ENCODE measurements at places on chromosomes 4 and X.

GRCh38 chr4:142809559-142809958 is 36.5 kb downstream of the INPP4B start:
- DNase-seq: no peak

GRCh38 chrX:71621603-71622002 is 3.3 kb upstream of the CXCR3 start:
- no peak for DNase-seq

GRCh38 chr4:123397144-123398065 is 810 bp downstream of the SPRY1 start:
- no peak for DNase-seq

- no peak for DNase-seq
These were observed 14.3 kb downstream of the LRPAP1 start for GRCh38 chr4:3517731-3518510.

DNA sequence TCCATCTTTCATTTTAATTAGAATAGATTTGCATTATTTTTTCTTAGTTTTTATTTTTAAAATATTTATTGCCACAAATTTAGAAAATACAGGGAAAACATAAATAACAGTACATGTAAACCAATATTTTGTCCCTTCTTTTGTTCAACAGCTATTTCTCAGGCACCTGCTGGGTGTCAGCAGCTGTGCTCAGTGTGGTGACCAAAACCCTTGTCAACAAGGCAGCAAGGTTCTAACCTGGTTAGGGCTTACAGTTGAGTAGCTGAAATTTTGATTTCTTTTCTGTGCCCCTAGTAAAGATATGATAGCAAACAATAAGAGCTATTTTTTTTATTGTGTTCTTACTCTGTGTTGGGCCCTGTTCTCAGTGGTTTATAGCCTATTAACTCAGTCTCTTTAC is 128.1 kb downstream of the PTTG2 start:
- no peak for DNase-seq

All from stimulated activated CD4-positive, alpha-beta T cell treated with anti-CD3 and anti-CD28 coated beads, Interleukin-2, amount 100 ng/mL, for 48 hours (primary cell).